ENCODE measurements at places on chromosomes 13 and 19.

DNA sequence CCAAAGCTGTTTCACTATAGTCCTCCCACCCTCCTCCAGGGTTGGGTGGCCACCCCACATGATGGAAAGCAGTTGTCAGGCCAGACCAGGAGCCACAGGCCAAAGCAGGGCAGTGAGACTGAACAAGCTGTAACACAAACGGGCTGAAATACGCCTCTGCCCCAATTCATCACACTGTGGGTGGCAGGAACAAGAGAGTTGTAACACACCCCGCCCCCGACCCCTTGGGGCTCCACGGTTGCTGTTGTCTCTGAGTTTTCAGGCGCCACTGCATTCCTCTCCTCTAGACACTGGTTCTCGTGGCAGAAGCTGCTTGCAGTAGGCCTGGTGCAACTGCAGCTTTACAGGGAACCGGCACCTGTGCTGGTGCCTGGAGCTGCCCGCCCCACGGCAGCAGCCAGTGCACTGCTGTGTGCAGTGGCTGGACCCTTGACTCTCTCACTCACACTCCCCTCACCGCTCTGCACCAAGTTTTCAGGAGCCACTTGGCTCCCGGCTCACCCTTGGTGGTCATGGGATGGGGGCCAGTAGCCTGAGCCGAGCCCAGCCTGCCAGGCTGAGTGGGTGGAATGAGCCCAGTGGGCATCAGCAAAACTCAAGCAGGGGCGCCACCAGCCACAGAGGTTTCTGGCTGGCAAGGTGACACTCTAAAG, 1314.5 kb upstream of the MIR17HG start:
- no peak for DNase-seq

DNA sequence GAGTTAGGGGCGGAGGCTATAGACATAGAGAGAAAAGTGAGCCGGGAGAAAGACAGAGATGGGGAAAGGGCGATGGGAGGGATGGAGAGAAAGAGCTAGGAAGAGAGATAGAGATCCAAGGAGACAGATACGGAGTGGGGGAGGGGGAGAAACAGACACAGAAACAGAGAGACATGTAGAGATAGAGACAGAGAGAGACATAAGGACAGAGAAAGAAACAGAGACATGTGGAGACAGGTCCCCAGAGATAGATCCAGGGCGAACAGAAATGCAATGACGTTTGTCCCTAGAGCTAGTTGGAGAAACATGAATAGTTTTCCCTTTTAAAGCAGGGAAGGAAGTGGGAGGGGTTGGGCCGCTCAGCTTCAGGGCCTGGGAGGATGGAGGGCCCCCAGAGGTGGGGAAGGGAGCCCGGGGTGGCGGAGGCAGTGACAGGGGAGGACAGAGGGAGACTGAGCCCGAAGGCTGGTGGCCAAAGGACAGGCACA, 4.6 kb downstream of the PPP1R14A start:
- no peak for DNase-seq

GRCh38 chr13:31986676-31987470, 44.7 kb upstream of the FRY start:
- DNase-seq = no peak

DNA sequence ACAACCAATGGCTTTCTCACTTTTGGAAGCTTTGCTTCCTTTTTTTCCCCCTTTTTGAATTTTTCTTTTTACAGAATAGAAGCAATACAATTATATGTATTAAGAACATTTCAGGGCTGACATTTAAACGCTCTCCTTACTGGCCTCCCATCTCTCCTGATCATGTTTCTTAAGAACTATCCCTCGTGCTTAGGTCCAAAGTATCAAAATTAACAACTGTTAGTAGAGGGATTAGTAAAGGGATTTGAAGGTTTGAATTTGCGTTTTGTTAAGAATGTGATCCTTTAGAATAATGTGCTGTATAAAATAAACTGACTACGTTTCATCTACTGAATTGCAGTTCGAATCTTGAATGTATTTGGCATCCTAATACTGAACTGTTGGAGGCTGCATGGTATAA, 424.8 kb downstream of the DIAPH3 start:
- DNase-seq = no peak

GRCh38 chr13:49516467-49516866, 20.7 kb downstream of the PHF11 start:
- no peak for DNase-seq

DNA sequence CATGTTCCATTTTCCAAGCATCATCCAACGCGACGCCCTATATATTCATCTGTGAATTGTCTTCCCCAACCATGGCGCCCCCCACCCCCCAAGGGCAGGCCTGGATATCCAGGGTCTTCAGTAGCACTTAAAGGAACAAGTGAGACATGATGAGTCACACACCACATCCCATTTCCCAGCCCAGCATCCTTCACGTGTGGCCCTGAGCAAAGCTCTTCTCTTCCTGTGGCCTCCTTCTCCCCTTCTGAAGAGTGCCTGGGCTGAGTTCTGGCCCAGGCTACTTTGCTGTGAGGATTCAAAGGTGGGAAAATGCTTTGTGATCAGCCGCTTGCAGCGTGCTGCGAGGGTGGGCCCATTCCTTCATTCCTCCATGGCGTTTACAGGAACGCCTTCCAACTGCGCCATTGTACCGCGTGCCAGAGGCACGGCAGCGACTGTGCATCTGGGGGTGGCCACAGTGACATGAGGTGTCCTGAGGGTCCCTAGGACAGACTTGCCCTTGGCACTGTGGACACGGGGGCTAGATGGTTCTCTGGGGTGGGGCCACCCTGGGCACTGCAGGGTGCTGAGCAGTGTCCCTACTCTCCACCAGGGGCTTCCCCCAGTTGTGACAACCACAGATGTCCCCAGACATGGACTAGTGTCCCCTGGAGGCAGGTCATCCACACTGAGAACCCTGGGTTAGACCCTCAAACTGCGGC, 11.7 kb downstream of the PLIN4 start:
- DNase-seq = no peak

- DNase-seq = no peak
Observed at GRCh38 chr19:37943480-37943879, 36.5 kb downstream of the SIPA1L3 start.

- DNase-seq = no peak
Observed at GRCh38 chr19:17860331-17860992, 752 bp downstream of the RPL18A start.

- no peak for DNase-seq
Observed at GRCh38 chr13:44386913-44387556, 13.4 kb downstream of the SERP2 start.

DNA sequence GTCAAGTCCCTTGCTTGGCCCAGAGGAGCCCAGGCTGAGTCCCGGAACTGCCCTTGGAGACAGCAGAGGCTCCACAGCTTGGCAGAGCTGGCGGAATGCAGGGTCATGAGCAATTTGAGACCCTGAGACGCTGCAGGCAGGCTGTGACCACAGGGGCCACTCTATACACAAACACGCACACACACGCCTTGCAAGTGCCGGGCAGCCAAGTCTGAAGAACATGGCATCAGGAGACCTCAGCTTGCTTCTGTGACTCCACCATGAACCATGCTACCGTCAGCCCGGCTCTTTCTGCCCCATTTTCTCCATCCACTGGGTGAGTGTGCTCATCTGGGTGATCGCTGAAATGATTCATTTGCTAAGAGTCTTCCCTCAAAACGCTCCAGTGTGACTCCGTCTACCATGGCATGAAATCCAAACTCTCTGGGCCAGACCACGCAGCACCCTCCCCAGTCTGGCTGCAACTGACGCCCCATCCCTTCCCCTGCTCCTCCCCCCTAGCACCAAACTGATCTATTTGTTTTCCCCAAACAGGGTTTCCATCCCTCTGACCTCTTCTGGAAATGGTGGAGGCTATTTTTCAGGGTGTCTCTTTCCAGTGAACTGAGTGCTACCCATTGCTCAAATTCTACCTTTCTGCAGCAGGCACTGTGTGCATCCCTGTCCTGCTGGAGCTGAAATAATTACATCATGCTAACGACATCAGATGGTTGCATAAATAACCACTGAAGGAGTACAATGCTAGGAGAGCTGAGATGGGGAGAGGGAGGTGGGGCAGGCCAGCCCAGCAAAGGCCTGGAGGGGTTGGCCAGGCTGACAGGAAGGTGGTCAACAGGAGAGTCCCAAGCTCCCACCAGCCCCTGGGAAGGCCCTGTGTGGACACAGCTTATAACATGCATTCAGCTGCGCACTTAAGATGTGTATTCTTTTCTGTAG, 3.1 kb downstream of the CARS2 start:
- no peak for DNase-seq

DNA sequence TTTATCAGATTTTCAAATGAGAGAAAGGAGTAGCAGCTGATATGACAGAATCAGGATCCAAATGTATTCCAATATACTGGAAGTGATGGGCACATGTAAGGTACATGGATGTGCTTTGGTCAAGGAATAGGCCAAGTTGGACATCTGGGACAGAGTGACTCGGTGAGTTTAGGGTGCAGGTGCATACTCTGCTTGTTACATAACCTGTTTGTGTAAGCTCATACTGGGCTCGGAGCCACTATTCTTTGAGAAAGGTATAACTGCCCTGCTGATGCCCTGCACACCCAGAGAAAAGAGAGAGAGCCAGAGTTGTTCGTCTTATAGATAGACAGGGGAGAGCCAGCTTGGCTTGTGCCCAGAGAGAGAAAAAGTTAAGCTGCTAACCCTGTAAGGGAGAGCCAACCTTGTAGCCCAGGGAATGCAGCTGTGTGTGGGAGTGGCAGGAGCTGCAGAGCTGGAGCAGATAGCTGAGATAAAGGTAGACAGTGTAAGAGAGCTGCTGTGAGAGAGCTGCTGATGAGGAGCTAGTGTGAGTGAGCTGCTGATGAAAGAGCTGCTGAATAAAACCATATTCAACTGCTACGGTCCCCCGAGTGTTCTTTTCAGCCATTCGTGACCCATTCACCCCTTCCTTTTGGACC, 40.7 kb upstream of the N4BP2L1 start:
- no peak for DNase-seq

DNA sequence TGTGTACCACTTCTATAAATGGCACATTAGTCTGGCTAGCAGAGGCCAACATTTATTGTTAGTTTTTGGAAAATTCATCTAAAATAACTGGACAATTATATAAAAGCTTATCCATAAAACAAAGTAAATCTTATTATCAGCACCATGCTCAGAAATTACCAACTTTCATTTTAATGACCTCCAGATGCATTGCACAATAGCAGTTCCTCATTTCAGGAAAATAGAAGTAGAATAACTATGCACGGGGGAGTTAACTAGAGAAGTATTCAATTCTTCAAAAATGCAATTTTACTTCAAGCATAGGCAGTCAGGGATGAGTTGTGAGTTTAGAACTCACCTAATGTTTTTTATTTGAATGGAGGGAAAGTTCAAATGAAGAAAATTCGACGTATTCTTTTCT, 1023.5 kb downstream of the PCDH17 start:
- DNase-seq = no peak

DNA sequence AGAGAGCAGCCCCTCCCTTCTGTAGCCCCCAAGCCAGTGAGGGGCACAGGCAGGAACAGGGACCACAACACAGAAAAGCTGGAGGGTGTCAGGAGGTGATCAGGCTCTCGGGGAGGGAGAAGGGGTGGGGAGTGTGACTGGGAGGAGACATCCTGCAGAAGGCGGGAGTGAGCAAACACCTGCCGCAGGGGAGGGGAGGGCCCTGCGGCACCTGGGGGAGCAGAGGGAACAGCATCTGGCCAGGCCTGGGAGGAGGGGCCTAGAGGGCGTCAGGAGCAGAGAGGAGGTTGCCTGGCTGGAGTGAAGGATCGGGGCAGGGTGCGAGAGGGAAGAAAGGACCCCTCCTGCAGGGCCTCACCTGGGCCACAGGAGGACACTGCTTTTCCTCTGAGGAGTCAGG, 4.2 kb downstream of the KLK3 start:
- DNase-seq = no peak

DNA sequence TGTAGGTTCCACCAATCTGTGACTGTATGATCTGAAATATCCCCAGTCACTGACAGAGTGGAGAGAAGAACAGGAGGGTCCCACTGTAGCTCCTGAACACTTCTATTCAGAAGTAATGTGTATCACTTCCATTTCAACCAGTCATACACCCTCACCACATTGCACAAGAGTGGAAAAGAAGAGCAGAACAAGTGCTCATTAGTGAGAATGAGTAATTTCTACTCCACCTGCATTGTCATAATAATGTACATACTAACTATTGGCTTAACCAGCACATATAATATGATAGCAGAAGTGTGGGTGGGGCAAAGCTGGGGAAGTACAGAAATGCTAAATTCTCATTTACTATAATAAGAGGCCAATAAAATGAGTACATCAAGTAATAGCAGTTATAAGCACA, 342.7 kb downstream of the LMO7 start:
- DNase-seq = no peak

GRCh38 chr19:48819366-48819816, 8.6 kb upstream of the BCAT2 start:
- peak; percentile 52 for DNase-seq

GRCh38 chr13:52459668-52460067, 4.4 kb downstream of the CKAP2 start:
- no peak for DNase-seq

- DNase-seq = no peak
Observed at GRCh38 chr13:19184176-19184575, 2.6 kb upstream of the TUBA3C start.

DNA sequence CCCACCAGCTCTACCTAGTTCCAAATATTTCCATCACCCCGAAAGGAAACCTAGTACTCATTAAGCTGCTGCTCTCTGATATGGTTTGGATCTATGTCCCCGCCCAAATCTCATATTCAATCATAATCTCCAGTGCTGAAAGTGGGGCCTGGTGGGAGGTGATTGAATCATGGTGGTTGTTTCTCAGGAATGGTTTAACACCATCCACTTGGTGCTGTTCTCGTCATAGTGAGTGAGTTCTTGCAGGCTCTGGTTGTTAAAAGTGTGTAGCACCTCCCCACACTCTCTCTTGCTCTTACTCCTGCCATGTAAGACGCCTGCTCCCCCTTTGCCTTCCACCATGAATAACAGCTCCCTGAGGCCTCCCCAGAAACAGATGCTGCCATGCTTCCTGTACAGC, 43.4 kb upstream of the MED4 start:
- DNase-seq = no peak

- DNase-seq = no peak
Observed at GRCh38 chr13:94704377-94705080, 7.8 kb downstream of the SOX21 start.

GRCh38 chr19:14502334-14503092, 6.6 kb upstream of the GIPC1 start:
- DNase-seq = no peak

DNA sequence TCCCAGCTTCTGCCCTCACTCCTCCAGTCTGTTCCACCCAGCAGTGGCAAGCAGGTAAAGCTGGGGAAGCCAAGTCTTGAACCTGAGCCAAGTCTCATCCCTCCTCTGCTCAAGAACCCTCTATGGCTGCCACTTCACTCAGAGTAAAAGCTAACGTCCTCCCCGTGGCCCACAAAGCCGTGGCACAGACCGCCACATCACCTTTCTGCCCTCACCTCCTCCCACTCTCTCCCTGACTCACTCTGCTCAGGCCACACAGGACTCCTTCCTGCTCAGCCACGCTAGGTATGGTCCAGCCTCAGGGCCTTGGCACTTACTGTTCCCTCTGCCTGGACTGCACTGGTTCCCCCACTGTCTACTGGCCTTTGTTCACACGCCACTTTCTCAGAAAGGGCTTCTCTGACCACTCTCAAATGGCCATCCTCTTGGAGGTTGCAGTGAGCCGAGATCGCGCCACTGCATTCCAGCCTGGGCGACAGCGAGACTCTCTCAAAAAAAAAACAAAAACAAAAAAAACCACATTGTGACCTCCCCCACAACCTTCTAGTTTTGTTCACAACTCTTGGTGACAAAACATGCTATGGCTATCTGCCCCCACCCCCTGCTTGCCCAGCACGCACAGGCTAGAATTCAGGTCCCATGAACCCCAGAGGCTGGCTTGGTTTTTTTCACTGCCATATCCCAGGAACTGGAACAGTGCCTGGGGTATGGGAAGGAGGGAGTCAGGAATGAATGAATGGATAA, 15.8 kb downstream of the NDUFB7 start:
- no peak for DNase-seq
